ENCODE measurements at places on chromosomes 12 and 14.

DNA sequence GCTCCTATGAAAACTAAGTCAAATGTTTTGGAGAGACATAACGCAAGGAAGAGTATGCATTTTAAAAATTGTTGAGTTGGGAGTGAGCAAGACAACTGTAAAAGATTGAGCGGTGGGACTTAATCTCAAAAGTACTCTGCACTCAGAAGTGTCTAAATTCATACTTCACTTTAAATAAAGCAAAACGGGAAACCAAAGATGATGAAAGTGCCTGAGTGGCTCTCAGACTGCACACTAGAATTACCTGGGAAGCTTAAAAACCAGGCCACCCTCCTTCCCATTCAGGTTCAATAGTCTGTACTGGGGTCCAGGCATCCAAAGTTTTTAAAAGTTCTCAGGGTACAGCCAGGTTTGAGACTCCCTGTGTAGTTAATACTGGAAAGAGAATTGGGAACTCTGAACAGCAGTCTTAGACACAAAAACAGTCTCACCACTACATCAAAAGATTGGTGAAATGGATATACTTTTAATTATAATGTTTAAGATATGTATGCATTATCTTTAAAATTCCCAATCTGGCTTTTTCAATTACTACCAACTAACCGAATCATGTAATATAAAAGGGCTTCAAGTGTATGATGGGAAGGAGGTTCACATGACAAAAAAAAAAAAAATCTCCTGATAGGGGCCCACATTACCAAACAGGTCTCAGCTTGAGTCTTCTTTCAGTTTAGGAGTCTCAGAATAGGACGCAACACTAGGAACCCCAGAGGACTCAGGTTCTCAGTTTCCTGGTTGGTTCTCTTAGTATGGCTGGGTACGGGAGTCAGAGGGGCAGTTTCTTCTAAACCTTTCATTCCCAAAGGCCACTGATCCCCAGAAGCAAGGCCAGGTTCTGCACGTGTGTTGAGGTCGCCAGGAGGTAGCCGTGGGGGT lies 1.0 kb downstream of the HOMEZ start:
- peak; percentile 37 for DNase-seq

GRCh38 chr14:74514471-74514941 lies 20.9 kb downstream of the ISCA2 start:
- peak; percentile 43 for DNase-seq

DNA sequence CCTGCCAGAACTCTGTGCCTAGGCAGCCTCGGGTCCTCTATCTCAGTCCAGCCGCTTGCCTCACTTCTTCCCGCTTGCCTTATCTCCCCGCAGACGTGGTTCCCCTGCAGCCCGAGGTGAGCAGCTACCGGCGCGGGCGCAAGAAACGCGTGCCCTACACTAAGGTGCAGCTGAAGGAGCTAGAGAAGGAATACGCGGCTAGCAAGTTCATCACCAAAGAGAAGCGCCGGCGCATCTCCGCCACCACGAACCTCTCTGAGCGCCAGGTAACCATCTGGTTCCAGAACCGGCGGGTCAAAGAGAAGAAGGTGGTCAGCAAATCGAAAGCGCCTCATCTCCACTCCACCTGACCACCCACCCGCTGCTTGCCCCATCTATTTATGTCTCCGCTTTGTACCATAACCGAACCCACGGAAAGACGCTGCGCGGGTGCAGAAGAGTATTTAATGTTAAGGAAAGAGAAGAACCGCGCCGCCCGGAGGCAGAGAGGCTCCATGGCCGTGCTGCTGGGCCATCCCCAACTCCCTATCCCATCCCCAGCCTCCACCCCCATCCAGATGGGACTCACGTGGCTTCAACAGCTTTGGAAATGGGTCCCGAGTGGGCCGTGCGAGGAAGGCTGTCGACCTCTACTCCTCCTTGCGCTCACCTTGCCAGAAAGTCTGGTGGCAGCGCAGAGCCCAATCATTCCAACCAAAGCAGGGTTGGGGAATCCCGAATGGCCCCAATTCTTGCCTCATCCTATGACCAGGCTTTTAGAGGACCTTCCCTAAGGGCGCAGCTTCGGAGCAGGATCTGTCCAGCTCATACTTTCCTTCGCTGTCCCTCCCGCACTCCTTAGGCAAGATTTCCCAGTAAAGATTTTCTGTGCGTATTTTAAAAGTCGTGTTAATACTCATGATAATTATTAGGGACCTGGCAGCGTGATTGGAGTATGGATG lies 6.5 kb downstream of the HOXC13 start:
- DNase-seq: no peak

DNA sequence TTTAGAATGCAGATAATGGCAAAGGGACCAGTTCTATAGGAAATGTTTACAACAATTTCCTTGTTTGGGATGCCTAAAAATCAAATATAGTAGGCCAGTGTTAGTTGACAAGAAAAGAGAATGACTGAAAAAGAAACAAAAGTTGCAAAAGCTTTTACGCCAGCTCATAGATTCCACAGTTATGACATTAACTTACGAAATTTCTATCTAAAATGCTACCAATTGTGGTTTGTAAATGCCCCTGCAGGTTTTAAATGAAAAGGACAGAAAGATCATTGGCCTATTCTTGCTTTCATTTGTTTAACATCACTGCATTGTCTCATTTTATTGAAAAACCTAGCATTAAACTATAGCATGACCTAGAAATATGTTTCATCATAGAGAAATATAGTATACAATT lies 345.8 kb downstream of the CCDC91 start:
- no peak for DNase-seq

Measured in activated naive CD4-positive, alpha-beta T cell treated with anti-CD3 and anti-CD28 coated beads, Interleukin-2, amount 10 ng/mL, durations not matched to agents 7 days and 5 days (primary cell).